ENCODE measurements at places on chromosomes 4 and X. TPM values are rescaled to one million over a fixed set of nuclear protein-coding genes. Genes with fewer than 3 reads are reported as not detected.

CHST7 gene
- total RNA-seq: 2.9 TPM

BEND4 gene
- total RNA-seq: not detected

EPGN gene
- not detected for total RNA-seq

DMRTC1 gene
- total RNA-seq: not detected

RADX gene
- 2.2 TPM for total RNA-seq

HSD17B10 gene
- 80.5 TPM for total RNA-seq

SLC10A4 gene
- total RNA-seq: not detected

SLC4A4 gene
- 16.8 TPM for total RNA-seq

SLIT2 gene
- total RNA-seq: 13.6 TPM

CT83 gene
- total RNA-seq: not detected

FHDC1 gene
- total RNA-seq: under 0.01 TPM

RBM10 gene
- 37.8 TPM for total RNA-seq

HMX1 gene
- total RNA-seq: not detected

HTRA3 gene
- 1.1 TPM for total RNA-seq

WWC2 gene
- total RNA-seq: 28.1 TPM

P2RY8 gene
- total RNA-seq: not detected

TMEM156 gene
- total RNA-seq: 0.54 TPM

CT55 gene
- not detected for total RNA-seq

FAM47E gene
- not detected for total RNA-seq

PRRG1 gene
- total RNA-seq: 16.1 TPM

HPGD gene
- not detected for total RNA-seq

CXCL9 gene
- not detected for total RNA-seq

INTS6L gene
- total RNA-seq: 3.9 TPM

CTAG1B gene
- total RNA-seq: not detected

PASD1 gene
- total RNA-seq: not detected

FMR1NB gene
- not detected for total RNA-seq

ZIC3 gene
- total RNA-seq: not detected

SATL1 gene
- total RNA-seq: not detected

FGF5 gene
- total RNA-seq: 18.6 TPM

SYP gene
- total RNA-seq: not detected

INPP4B gene
- total RNA-seq: 14.0 TPM

COL4A5 gene
- total RNA-seq: 15.0 TPM

SLC9B1 gene
- 0.28 TPM for total RNA-seq

MAGEC1 gene
- total RNA-seq: not detected

GEMIN8 gene
- total RNA-seq: 12.0 TPM

PSMD10 gene
- total RNA-seq: 122 TPM

RENBP gene
- not detected for total RNA-seq

ZXDA gene
- 3.4 TPM for total RNA-seq

GAGE12E gene
- not detected for total RNA-seq

NUP62CL gene
- total RNA-seq: not detected

APELA gene
- not detected for total RNA-seq

S100P gene
- total RNA-seq: not detected

SMIM14 gene
- total RNA-seq: 30.8 TPM

DIPK2B gene
- not detected for total RNA-seq

IQCM gene
- total RNA-seq: not detected

CFI gene
- total RNA-seq: 0.28 TPM

SLC6A14 gene
- not detected for total RNA-seq

LGI2 gene
- total RNA-seq: not detected

NHS gene
- total RNA-seq: 0.90 TPM

ADGRL3 gene
- 2.5 TPM for total RNA-seq

GPR173 gene
- total RNA-seq: 1.1 TPM

All from IMR-90 (cell line).